Astrocyte of the cerebellum (primary cell): ENCODE measurements at places on chromosomes 12 and 14.

DNA sequence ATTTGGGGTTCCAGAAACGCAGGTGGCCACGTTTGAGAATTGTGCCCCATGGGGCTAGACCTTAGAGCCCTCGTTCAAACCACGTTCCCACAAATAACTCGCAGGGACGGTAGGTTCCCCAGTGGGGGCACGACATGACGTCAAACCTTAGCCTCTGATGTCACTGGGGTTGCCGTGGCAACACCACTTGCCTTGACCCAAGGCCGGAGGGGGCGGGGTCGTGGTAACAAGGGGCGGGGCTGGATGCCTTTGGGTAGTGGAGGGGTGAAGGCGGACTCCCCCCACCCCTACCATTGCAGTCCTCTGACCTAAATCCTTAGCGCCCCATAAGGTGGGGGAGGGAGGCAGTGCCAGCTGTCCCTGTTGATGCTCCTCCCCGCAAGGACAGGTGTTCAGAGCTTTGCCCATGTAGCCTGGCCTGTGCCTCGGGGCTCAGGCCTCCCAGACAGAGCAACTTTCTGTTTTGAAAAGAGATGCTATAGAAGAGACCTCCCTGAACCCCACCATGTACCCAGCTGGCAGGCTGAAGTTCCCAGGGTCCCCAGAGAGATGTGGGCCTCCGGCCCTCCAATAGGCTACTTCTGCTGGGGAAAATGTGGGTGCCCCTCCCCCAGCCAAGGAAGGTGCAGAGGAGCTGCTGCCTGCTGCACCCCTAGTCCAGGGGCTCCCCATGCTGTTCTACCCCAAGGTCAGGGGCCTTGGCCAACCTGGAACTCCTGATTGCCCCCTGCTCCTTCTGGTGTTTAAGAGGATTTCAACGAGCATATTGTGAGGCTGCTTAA, 1.9 kb downstream of the FAM222A start:
- DNase-seq, result no peak

DNA sequence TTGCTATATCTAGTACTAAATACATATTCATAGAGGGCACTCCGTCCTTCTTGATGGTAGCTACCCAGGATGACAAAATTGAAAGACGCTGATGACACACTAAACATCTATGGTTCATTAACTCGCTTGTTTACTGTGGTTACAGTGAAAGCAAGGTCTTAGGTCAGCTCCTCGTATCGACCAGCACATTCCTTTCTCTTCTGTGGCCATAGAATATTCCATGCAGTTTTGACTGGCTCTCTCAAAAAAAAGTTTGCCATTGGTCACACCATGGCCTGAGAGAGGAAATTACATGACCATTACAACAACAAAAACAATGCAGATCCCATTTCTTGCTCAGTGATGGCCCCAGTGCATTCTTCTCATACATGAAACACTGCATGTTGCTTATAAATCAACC, 411.4 kb upstream of the SOX5 start:
- DNase-seq, result peak; percentile 8

DNA sequence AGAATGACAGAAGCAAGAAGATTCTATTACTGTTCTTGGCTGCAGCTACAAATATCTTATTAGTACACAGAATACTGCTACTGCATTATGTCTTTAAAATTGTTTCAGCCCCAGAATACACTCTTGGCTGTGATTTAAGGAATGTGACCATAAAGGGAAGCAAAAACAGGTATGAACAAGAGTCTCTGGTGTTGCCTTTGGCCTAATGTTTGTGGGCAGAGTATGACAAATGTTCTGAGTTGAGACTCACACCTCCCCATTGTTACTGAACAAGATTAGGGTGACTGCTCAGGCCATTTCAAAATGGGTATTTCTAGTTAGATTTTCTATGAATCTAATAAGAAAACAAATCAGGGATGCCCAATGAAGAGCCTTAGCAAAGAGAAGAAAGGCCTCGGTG, 28.5 kb downstream of the TTC6 start:
- no peak for DNase-seq

DNA sequence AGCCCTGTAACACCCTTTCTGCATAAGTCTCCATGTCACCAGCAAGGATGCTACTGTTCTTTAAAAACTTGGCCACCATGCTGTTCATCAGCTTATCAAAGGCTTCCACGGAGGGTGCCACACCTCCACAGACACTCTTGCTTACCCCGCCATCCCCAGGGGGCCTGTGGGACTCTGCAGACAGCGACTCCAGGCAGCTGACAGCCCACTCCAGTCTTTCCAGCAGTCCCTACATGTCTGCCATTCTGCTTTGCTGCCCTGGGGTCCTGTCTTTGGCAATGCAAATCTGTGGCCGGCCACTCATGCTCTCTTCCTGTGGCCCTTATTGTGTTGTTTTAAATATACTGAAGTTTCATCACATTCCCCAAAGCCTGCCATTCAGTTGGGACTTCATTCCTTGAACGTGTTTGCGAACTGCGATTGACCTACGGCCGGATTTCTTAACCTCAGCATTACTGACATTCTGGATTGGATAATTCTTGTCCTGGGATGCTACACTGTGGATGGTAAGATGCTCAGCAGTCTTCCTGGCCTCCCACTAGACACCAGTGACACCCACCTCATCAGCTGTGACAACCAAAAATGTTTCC, 125.6 kb downstream of the FOXN3 start:
- DNase-seq, result no peak

DNA sequence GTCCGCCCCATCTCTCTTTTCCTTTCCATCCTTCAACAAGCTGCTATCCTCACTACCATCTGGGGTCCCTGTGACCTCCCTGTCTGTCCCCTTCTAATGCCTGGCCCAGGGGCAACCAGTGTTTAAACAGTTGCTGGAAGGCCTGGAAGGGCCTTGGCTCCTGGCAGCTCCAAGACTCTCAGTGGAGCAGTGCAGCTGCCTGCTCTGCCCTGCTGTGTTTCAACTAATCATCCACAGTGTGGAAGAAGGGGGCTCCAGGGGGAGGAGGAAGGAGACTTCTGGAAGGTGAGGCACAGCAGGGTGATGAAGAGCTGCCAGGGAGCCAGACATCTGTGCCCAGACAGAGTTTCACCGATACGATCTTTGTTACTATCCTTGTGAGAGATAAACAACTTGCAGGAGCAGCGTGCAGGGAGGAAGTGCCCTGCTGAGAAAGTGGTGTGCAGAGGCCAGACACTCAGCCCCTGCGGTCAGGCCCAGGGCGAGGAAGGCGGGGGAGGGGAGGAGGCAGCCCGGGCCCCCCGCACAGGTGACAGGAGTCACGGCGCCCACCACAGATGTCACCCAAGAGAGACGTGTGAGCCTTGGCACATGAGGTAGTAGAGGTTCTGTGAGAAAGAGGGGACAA, 1061.8 kb downstream of the BCL11B start:
- no peak for DNase-seq

DNA sequence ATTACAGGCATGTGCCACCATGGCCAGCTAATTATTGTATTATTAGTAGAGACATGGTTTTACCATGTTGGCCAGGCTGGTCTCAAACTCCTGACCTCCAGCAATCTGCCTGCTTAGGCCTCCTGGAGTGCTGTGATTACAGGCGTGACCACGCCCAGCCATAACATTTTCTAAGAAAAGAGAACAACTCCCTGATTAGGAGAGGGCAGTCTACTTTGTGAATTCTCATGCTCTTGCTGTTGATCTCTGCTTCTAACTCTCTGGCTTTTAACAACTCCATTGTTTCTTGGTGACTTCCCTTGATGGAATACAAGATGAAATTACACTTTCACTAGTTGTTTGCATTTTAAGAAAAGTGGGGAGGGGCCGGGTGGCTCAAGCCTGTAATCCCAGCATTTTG, 33.6 kb downstream of the SSH1 start:
- no peak for DNase-seq

DNA sequence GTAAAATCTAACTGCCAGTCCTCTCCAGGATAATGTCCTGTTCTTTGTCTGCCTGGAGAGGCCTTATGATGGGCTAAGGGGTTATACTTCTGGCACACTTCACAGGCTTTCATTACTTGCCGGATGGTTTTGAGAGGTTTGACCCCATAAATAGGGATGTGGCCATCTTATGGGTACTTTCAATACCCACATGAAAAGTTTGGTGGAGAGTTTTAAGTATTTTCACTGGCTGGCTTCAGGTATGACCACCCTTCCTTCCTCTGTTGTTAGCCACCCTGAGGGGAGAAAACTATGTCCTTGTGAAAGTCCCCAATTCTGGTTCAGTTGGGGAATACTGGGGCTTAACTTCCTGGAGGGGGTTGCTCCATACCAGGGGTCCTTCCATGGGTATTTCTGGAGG, 54.8 kb downstream of the ASCL4 start:
- no peak for DNase-seq

GRCh38 chr14:64654246-64654900, 49.9 kb upstream of the PLEKHG3 start:
- peak; percentile 47 for DNase-seq

DNA sequence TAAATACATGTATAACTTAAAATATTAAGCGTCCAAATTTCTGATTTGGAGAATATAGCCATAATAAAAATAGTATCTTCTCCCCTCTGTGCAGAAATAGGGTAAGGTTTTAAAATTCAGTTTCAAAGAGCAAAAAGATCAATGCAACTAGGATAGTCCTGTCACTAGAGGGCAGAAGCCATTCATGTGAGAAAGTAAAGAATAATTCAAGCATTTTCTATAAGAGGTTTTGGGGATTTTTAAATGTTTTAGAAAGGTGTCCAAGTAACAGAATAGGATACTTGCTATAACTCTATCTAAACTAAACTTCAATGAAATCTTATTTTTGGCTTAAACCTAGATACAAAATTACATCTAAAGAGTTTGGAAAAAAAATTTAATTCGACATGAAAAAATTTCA, 50.3 kb downstream of the ADAMTS20 start:
- peak; percentile 8 for DNase-seq

DNA sequence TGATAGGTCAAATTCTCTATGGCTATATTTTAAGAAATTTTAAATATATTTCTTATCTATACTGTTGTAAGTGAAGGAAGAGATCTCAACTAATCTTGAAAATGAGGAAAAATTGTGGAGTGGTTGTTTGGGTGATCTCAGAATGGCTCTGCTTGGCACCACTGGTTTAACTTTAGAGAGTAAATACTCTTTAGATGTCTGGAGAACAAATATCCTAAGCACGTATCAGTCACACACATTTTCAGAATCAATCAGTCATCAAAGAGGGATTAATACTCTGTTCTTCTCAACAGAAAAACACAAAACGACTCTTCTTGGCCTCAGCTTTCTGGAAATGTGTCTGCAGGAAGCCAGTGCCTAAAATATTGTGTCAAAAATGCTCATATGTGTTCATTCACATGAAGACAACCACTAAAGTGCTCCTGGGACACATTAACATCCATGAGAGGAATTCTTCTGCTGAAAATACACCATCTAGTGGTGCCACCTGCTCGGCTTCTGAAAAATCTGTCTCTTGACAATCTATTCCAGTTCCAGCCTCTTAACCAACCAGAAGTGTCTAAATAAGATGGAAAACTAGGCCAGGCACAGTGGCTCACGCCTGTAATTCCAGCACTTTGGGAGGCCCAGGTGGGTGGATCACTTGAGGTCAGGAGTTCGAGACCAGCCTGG, 81.1 kb upstream of the CCDC198 start:
- DNase-seq, result no peak

GRCh38 chr12:91072931-91073330, 15.1 kb upstream of the KERA start:
- DNase-seq, result peak; percentile 15

- DNase-seq, result no peak
Measured at GRCh38 chr12:53200107-53200457, 7.0 kb downstream of the ITGB7 start.

DNA sequence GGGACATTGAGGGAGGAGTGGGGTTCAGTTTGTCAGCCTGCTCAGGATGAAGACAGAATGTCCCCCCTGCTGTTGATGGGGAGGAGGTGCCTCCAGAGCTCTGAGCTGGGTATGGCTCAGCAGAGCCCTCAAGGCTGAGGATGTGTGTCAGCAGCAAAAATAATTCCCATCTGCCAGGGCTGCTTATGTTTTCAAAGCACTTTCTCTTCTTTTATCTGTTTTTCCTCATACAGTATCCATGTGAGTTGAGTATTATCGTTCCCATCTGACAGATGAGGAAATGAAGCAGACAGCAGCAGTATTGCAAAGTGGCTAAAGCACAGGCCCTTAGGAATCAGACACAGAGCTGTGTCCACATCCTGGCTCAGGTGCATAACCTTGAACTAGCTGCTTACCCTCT, 94.1 kb downstream of the SLC8A3 start:
- no peak for DNase-seq

DNA sequence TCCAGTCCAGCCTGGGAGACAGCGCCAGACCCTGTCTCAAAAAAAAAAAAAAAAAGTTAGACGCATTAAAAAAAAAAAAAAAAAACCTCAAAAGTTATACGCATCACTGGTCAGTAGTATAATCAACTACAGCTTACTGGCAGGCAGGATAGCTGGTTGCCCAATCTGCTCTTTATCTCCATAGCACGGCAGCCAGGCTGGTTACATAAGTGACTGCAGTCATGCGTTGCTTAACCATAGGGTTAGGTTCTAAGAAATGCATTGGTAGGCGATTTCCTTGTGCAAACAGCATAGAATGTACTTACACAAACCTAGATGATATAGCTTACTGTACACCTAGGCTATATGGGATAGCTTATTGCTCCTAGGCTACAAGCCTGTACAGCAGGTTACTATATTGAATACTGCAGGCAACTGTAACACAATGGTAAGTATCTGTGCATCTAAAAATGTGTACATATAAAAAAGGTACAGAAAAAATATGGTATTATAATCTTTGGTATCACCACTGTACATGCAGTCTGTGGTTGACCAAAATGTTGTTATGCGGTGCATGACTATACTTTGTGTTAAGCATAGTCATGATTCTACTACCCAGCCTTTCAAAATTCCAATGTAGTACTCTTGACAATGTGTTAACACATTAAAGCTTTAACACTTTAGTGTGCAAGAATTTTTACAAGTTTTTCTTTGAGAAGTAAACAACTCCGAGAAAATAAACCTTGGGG, 8.1 kb downstream of the L2HGDH start:
- no peak for DNase-seq

- no peak for DNase-seq
Measured at GRCh38 chr12:12378616-12379015, 21.7 kb downstream of the BORCS5 start.

DNA sequence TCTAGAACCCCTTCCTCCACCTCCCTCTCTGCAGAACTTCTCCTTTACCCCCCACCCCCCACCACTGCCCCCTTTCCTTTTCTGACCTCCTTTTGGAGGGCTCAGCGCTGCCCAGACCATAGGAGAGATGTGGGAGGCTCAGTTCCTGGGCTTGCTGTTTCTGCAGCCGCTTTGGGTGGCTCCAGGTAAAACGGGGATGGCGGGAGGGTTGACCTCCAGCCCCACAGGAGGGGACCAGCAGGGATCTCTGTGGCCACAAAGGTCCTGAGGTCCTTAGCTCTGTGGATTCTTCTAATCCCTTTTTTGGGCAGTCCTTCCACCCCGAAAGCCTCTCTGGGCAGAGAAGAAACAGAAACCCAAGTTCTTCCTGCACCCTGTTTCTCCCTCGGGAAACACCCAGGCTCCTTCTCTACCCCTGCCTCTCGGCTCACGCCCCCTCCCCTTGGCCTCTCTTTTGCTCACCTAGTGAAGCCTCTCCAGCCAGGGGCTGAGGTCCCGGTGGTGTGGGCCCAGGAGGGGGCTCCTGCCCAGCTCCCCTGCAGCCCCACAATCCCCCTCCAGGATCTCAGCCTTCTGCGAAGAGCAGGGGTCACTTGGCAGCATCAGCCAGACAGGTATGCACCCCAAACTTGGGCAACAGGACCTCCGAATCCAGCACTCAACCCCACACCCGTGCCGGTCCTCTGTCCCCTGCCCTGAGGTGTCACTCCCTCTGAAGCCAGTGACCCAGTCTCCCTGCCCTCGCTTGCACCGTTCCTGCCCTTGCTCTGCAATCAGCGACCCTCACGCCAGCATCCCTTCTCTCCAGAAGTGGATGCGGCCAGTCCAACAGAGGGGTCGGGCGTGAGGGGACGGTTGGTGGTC, 638 bp downstream of the LAG3 start:
- DNase-seq, result no peak

- DNase-seq, result no peak
Measured at GRCh38 chr14:34436960-34437728, 24.9 kb downstream of the SPTSSA start.
